ENCODE measurements at places on chromosomes 3 and 15.

- no peak for DNase-seq
Observed at GRCh38 chr3:108090701-108091497, at the start of gene CD47. Gene CD47 (minus strand): TSS chr3:108091031. CDS start chr3:108090908, 123 bp downstream.

DNA sequence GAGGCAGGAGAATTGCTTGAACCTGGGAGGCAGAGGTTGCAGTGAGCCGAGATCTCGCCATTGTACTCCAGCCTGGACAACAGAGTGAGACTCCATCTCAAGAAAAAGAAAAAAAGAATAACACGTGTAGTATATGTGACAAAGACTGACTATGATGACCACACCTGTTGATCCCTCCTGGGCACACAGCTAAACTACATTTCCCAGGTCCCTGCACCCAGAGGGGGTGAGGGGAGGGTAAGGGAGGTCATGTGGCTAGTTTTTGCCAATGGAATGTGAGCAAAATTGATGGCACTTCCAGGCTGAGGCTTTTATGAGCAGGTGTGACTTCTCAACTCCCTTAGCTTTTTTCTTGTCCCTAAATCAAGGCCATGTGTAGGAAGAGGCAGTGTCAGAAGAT lies 58.2 kb downstream of the KLHL6 start:
- DNase-seq: no peak

GRCh38 chr3:171981271-171981605 lies 58.1 kb upstream of the FNDC3B start:
- DNase-seq: no peak

GRCh38 chr3:152345233-152345632 lies 76.5 kb downstream of the MBNL1 start:
- no peak for DNase-seq

DNA sequence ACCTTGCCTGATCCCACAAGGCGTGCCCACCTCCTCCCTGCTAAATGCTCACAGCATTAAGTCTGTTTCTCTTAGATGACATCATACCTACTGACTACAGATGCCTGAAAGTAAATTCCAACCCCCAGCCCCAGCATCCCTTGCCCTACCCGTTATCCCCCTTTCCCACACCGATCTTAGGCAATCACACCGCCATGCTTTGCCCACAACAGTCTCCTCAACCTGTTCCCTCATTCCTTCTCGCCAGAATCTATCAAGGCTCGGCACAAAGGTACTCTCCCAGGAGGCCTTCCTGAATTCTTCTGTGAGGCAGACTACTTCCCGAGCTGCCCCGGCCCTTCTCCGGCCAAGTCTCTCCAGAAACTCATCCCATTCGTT lies 789 bp upstream of the SEC61A1 start:
- no peak for DNase-seq

GRCh38 chr15:99702895-99703602 lies 30.2 kb downstream of the LYSMD4 start:
- DNase-seq: peak; percentile 47

DNA sequence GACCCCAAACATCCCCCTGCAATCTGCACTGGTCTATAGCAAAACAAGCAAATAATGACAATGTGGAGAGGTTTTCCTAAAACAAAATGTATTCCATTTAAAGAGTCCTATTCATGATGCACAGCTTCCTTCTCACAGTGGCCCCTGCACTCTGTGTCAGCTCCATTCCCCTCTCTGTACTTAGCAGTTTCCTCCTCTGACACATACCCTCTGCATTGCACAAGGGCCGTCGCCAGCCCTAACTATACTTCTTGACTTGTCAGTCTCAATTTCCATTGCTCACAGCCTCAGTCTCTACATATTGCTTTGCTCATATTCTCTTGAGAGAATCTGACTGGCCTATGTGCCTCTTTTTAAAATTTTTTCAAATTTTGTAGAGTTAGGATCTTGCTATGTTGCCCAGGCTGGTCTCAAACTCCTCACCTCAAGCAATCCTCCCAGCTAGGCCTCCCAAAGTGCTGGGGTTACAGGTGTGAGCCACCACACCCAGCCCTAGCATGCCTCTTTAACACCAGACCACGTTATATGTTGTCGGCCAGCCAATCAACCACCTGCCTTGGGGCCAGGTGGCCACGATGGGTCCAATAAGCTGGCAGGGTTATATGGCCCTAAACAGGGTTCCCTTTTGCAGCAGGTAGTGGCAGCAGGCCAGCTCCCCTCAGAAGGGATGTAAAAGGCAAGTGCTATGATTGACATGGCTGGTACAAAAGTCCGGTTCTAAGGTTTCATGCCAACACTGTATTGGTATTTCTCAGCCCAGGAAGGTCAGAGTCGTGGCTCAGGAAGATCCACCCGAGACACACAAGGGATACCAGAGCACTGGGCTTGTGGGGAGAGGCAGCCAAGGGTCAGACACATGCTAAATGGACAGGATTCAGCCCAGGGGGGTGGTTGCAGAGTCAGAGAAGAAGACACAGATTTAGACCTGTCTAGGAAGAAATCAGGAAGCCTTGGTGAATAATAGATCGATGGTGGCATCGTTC lies 59.0 kb upstream of the SMAD3 start:
- DNase-seq: no peak

- no peak for DNase-seq
Observed at GRCh38 chr3:10582733-10583132, 77.3 kb upstream of the ATP2B2 start.

DNA sequence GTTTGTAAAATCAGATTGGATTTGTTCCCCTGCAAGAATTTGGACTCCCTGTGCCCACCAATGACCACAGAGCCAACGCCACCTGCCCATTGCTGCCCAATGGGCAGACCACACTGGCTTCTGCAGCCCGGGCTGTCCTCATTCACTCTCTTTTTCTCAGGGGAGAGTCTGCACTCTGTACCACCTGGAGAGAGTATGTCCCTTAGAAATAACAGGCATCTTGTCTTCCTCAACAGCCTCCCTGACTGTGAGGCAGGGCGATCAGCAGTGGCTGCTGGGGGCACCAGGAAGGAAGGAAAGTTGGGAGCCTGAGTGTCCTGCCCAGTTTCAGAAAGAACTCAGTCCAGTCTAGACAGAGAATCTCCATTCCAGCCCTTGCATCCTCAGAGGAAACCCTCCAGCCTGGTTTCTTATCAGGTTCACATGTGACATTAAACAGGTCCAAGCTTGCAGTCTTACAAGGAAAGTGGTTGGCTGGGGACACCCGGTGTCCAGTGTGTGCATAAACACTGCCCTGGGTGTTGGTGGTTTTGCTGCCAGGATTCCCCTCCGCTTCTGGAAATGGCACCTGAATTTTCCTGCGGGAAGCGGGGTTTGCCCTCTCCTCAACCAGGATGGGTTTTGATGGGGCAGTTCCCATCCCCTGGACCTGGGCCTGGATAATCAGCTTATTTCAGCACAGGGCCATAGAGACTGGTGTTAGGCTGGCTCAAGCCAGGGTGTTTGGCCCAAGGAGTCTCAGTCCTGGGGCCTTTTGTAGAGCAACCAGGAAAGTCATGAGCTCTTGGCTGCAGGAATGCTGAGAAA lies 37.2 kb downstream of the SSUH2 start:
- peak; percentile 43 for DNase-seq

DNA sequence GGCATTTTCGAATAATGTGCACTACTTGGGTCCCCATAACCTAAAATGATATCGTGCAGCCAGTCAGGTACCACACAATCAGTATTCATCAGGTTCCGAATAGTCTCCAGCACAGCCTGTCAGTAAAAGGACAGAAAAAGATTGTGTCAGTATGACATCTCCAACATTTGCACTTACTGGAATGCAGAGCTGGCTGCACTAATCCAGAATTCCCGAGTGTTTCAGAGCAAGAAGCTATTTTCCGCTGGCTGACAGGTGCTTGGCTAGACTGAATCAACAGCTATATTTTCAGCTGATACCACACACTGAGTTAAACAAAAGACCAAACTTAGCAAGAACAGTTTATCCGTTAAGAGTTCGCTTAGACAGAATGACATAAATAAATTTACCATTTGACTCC lies 68.8 kb downstream of the AQR start:
- DNase-seq: no peak

GRCh38 chr3:71838406-71838805 lies 53.5 kb upstream of the PROK2 start:
- no peak for DNase-seq

DNA sequence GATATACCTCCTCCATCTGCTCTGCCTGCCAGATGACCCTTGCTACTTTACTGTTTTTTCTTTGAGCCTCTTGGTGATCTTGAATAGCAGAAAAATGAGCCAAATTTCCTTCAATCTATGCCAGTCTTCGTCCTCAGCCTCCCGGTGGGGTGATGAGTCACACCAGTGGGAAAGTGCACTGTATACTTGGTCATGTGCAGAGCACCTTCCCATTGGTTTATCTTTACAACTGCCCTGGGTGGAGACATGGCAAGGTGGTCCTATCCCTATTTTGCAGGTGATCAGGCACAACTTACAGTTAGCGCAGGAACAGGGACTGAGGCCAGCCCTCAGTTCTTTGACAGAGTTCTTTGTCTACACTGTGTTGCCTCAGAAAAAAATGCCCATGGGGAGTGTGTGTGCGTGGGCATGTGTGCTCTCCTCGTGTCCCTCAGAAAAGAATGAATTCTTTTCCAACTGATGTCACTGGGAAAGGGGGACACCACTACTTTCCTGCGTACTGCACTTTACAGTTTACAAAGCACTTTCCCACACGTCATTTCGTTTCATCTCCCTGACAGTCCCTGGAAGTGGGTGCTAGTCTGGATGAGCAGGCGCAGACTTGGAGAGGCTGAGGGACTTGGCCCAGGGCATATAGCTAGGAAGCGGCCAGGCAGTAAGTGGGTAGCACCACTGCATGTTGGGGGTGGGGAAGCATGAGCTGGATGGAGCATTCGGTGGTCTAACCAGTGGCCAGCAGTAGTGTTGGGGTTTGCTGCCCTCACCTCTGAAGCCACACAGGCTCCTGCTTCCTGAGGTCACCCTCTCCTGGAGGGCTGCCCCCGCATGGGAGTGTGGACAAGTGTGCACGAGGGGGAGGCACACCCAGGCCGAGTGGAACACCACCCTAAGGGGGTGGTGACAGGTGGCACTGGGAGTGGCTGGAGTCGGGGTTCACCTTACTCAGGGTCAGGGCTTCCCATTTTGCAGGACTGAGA lies 24.1 kb downstream of the SMAD3 start:
- no peak for DNase-seq

GRCh38 chr15:78103406-78104118 lies 11.2 kb downstream of the SH2D7 start:
- DNase-seq: no peak

DNA sequence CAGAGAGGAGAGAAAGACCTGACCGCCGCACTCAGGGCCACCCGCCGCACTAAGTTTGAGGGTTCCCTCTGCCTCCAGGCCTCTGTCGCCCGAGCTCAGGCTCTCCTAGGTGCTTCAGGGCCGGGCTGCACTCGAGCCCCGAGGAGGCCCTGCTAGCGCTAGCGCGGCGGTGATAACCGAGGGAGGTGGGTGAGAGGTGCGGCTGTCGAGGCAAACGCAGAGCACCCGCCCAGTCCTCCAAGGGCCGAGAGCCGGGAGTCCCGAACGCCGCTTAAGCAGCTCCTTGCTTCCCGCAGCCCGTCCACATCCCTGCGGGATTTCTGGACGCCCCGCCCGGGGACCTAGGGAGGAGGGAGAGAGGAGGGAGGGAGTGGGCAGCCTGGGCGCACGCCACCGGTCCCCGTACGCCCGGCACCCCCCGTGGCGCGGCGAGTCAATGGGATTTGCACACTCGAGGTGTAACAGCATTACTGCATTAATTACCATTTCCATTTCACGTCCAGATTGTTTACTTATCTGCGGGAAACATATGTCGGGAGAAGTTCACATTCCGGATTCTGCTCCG lies 6.8 kb downstream of the SOX14 start:
- no peak for DNase-seq

GRCh38 chr3:134076851-134077250 lies 47.1 kb upstream of the SLCO2A1 start:
- DNase-seq: no peak

DNA sequence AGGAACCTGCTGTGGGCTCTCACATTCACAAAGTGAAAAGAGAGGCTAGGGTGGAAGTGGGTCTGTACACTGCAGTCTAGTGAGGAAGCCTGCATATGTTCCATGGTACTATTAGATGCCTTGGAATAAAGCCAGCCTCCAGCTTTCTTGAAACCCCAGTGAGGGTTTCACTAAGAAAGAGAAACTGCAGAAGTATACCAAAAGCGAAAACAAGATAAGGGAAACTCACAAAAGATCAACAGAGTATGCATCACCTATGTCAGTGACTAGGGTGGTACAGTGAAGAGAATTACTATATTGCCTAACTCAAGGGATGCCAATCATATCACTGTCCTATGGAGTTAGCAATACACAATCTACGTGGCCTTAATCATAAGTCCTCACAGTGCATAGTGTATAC lies 212.5 kb upstream of the GADL1 start:
- no peak for DNase-seq

- DNase-seq: no peak
Observed at GRCh38 chr3:187943677-187944389, 198.6 kb upstream of the BCL6 start.

DNA sequence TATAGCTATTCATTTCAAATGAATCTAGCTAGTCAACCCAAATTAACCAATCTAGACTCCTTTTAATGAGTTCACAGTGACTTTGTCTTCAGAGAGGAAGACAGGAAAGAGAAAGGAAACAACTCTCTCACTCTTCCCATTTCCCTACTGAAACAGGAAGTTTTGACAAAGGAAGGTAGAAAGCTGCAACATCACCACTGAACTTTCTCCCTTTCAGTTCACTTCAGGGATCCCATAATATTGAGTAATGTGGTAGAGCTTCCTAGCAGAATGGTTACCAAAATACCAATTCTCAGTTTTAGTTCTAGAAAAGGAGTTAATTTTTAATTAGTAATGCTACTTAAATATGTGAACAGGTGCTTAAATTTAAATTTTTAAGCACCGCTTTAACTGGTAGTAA lies 7.5 kb downstream of the VPS13C start:
- DNase-seq: no peak

DNA sequence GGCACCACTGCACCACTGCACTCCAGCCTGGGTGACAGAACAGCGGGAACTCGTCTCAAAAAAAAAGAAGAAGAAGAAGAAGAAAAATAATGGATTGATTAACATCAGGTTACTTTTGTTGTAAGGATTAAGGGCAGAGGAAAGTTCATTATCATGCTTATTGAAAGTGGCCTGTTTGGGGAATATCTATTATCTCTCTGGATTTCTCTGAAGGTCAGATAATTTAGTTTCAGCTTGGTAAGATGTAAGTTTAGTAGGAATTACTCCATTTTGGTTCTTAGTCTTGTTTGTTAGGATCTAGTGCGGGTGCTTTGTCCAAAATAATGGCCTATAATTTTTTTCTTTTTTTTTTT lies 2.5 kb upstream of the MTMR14 start:
- no peak for DNase-seq

GRCh38 chr15:65940618-65940909 lies 71.3 kb downstream of the RAB11A start:
- DNase-seq: no peak

DNA sequence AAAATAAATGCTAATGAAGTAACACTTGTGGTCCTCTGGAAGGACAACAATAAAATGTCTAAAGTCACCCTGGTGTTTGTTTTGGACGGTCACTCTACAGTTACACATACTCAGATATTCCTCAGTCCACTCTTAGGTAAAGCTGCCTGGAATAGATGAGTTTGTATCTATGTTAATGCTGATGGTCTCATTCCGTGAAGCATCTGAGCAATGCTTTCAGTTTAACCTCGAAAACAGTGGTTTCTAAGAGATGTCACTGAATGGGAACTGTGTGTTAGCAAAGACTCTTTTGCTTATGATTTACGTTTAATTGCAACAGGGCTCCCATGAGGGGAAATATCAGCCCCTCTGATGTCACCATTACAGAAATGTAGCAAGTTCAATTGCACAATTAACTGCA lies 49.1 kb downstream of the FBN1 start:
- no peak for DNase-seq

GRCh38 chr3:101179637-101180036 lies 140.7 kb downstream of the IMPG2 start:
- no peak for DNase-seq
